ENCODE measurements at places on chromosomes 11 and 22. TPM values are rescaled to one million over a fixed set of nuclear protein-coding genes. Genes with fewer than 3 reads are reported as not detected.
A peak's percentile ranks its signal among the peaks of the same experiment; 100 is the strongest.

- no peak for DNase-seq
- H3K27me3 ChIP-seq: no peaks in the 10 kb centered on the region
- no peaks in the 10 kb centered on the region for H3K36me3 ChIP-seq
Observed at GRCh38 chr22:23579870-23580575, at the start of gene IGLL1. IGLL1 (minus strand) TSS chr22:23580290; CDS start chr22:23580190, 100 bp downstream.

- H3K27me3 ChIP-seq: peaks cover 7% of the 10 kb centered on the region
- no peaks in the 10 kb centered on the region for H3K36me3 ChIP-seq
- H3K4me3 ChIP-seq: no peak overlapping the region
- peaks cover 4% of the 10 kb centered on the region for H3K4me1 ChIP-seq
- no peak overlapping the region for H3K27ac ChIP-seq
- no peak for DNase-seq
Observed at GRCh38 chr11:76410851-76411357, 29.8 kb downstream of the GVQW3 start.

GRCh38 chr22:23227380-23227779 is 47.1 kb downstream of the BCR start:
- no peaks in the 10 kb centered on the region for H3K36me3 ChIP-seq
- peaks cover 54% of the 10 kb centered on the region for H3K4me1 ChIP-seq
- no peaks in the 10 kb centered on the region for H3K27me3 ChIP-seq
- peak overlapping the region; percentile 29 for H3K27ac ChIP-seq

Gene RIMBP3C
- polyA plus RNA-seq: 0.02 TPM

DNA sequence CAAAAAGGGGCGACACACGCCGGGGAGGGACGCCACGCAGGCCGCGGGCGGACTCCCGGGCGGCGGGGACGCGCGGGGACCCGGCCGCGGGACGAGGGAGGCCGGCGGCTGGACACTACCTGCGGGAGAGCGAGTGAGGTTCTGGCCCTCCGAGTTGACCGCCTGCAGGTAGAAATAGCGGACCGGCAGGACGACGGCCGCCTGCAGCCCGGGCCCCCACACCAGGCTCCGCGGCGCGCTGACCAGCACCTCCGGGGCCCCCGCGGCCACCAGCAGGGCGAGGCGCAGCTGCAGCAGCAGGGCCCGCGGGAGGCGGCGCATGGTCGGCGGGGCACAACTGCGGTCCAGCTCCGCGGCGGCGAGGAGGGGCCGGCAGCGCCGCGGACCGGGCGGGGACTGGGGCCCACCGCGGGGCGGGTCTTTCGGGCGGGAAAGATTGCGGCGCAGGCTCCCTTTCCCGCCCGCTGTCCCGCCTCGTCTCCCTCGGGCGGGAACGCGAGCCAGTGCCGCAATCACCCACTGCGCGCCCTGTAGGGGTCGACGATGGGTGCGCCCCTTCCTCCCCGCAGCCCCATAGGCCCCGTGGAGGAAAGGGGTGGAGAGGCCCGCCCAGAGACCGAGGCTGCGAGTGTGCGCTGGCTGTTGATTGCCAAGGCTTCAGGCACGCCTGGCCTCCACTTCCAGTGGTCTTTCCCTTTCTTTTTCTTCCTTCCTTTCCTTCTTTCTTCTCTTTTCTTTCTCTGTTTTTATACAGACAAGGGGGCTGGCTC is at the start of gene POGLUT3:
TSS of gene POGLUT3 (minus strand) at position 339 of the 770 bp plus-strand sequence. CDS start at position 321, 18 bp downstream.
- peak; percentile 58 for DNase-seq
- H3K27ac ChIP-seq: peak within 1 kb of the TSS; percentile 81
- H3K27me3 ChIP-seq: no peaks in the 10 kb centered on the region
- H3K4me1 ChIP-seq: peaks cover 10% of the 10 kb centered on the region
- no peaks in the 10 kb centered on the region for H3K36me3 ChIP-seq
- peak within 1 kb of the TSS; percentile 71 for H3K4me3 ChIP-seq

- H3K4me1 ChIP-seq: peaks cover 60% of the 10 kb centered on the region
- DNase-seq: no peak
- H3K4me3 ChIP-seq: no peak overlapping the region
- H3K27me3 ChIP-seq: no peaks in the 10 kb centered on the region
- H3K36me3 ChIP-seq: no peaks in the 10 kb centered on the region
Observed at GRCh38 chr22:42937164-42937843, 77.6 kb downstream of the PACSIN2 start.

- no peak overlapping the region for H3K4me3 ChIP-seq
- H3K36me3 ChIP-seq: no peaks in the 10 kb centered on the region
- H3K27ac ChIP-seq: no peak overlapping the region
- H3K27me3 ChIP-seq: no peaks in the 10 kb centered on the region
- DNase-seq: no peak
Observed at GRCh38 chr11:3221408-3222002, 2.9 kb upstream of the MRGPRG start.

DNA sequence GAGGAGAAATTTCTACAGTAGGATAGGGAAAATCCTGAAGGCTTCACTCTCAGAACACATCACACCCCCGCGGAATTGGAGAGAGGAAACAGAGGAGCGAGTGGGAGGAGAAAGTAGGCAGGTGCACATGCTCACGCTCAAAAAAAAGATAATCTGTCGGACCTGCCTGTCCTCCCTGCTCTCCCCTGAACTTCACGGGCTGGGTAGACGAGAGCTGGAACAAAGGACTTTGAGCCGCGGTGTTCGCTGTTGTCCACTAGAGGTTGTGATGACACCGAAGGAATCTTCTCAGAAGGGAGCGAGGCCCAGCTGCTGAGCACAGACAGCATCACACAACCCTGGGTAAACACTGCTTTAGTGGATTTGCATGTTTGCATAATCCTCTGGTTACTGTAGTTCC is 5.0 kb downstream of the SEZ6L start:
- no peaks in the 10 kb centered on the region for H3K36me3 ChIP-seq
- no peak for DNase-seq
- H3K27me3 ChIP-seq: peaks cover 11% of the 10 kb centered on the region
- H3K4me3 ChIP-seq: no peak overlapping the region

- H3K27me3 ChIP-seq: no peaks in the 10 kb centered on the region
- no peak overlapping the region for H3K4me3 ChIP-seq
- no peaks in the 10 kb centered on the region for H3K4me1 ChIP-seq
- no peaks in the 10 kb centered on the region for H3K36me3 ChIP-seq
- DNase-seq: no peak
Observed at GRCh38 chr11:15875943-15876342, 480.4 kb downstream of the SOX6 start.

GRCh38 chr11:47533690-47534151 is 19.2 kb downstream of the CELF1 start:
- no peak for DNase-seq
- no peaks in the 10 kb centered on the region for H3K36me3 ChIP-seq
- H3K4me3 ChIP-seq: no peak overlapping the region

DNA sequence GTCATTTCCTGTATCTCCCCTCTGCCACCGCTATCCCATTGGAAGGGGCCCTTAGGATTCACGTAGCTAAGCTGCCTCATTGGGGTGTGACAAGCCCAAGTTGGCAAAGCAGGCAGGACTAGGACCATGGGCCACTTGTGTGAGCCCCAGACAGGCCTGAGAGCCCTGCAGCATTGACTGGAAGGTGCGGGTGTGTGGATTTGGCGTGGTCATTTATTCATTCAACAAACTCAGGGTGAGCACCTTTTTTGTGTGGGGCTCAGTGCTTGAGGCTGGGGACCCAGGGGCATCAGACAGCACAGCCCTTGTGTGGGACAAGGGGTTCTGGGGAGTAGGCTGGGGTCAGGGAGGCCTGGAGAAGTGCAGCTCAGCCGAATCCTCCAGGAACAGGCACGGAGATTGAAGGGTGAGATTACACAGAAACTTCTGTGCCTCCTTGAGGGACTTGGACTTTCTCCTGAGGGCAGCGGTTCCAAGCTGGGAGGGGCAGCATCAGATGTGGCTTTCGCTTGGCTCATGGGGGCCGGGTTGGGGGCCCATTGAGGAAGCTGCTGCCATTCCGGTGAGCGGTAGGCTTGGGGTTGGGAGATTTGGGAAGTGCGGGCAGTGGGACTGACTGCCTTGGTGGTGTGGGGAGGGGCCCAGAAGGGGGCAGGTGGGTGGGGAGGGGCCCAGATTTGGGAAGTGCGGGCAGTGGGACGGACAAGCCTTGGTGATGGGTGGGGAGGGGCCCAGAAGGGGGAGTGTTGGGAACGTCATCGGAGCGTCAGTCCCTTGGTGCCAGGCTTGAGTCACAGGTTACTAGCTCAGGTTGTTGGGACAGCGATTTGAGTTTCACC is 11.9 kb downstream of the MGAT3 start:
- no peak overlapping the region for H3K4me3 ChIP-seq
- H3K36me3 ChIP-seq: no peaks in the 10 kb centered on the region
- no peak overlapping the region for H3K27ac ChIP-seq

DNA sequence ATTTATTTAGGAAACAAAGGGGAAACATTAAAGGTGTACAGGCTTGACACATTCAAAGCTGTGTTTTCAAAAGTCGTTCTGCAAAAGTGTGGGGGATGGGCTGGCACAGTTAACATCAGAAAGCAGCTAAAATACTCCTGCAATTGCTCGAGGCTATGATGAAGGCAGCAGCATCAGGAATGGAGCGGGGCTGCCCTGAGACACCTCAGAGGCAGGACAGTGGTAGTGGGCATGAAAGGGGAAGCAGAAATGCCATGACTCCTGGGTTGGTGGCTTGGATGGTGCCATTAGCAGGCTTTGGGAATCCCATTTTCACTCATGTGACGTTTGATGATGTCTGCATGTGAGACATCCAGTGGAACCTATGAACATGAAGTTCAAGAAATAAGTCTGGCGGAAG is 646 bp downstream of the NCAPD3 start:
- peaks cover 4% of the 10 kb centered on the region for H3K36me3 ChIP-seq
- H3K27ac ChIP-seq: peak overlapping the region; percentile 2
- H3K4me1 ChIP-seq: peaks cover 22% of the 10 kb centered on the region
- H3K27me3 ChIP-seq: no peaks in the 10 kb centered on the region

GRCh38 chr11:110712659-110713448 is 617 bp upstream of the ARHGAP20 start:
- peak overlapping the region; percentile 46 for H3K4me3 ChIP-seq
- peaks cover 21% of the 10 kb centered on the region for H3K4me1 ChIP-seq
- H3K27me3 ChIP-seq: no peaks in the 10 kb centered on the region
- no peak overlapping the region for H3K27ac ChIP-seq
- no peaks in the 10 kb centered on the region for H3K36me3 ChIP-seq

Gene ZNHIT2
- 12.8 TPM for polyA plus RNA-seq

DNA sequence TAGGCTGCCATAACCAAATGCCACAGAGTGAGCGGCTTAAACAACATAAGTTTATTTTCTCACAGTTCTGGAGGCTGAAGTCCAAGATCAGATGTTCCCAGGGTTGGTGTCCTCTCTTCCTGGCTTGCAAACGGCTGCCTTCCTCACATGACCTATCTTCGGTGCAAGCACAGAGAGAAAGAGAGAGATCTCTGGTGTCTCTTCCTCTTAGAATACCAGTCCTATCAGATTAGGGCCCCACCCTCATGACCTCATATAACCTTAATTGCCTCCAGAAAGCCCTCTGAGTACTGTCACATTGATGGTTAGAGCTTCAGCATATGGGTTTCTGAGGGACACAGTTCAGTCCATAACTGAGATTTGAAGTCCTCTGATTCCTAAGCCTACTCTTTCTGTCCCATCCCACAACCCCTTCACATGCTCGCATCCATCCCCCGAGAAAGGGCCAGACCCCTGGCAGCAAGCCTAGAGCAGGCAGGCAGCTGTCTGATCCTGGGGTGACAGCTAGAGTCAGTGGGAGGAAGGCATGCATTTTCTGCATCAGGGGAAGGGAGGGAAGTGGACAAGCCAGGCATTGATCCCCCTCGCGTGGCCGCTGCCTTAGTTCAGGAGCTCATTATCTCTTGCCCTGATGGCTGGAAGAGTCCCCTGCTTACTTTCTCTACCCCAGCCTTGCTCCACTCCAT is 114.1 kb downstream of the FAR1 start:
- H3K4me3 ChIP-seq: no peak overlapping the region
- H3K36me3 ChIP-seq: no peaks in the 10 kb centered on the region
- DNase-seq: no peak
- H3K27me3 ChIP-seq: peaks cover 7% of the 10 kb centered on the region
- H3K27ac ChIP-seq: no peak overlapping the region

- H3K4me1 ChIP-seq: peaks cover 36% of the 10 kb centered on the region
- peak; percentile 75 for DNase-seq
- no peaks in the 10 kb centered on the region for H3K36me3 ChIP-seq
- peak within 1 kb of the TSS; percentile 28 for H3K4me3 ChIP-seq
- peak within 1 kb of the TSS; percentile 48 for H3K27ac ChIP-seq
Observed at GRCh38 chr11:107565219-107565937, at the start of gene ALKBH8. ALKBH8 (minus strand) TSS chr11:107565735; CDS start chr11:107560893, 4,842 bp downstream.

Gene DGKZ
- polyA plus RNA-seq: 127 TPM

DNA sequence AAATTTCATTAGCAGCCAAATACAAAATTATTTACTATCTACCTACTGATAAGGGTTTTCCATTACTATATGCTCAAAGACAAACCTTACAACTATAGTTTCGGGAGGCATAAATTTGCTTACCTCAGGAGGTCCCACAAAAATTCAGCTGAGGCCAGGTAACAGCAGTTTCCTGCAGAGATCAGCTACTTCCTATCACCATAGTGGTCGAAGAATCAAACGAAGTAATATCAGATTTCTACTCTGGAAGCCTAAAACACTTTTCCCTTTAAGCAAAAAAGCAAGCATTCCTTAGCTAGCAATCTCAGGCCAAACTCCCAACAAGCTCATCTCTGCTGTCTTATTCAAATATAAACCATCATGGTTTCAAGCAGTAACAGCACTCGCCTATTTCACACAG is 3.1 kb downstream of the NAP1L4 start:
- no peaks in the 10 kb centered on the region for H3K36me3 ChIP-seq

DNA sequence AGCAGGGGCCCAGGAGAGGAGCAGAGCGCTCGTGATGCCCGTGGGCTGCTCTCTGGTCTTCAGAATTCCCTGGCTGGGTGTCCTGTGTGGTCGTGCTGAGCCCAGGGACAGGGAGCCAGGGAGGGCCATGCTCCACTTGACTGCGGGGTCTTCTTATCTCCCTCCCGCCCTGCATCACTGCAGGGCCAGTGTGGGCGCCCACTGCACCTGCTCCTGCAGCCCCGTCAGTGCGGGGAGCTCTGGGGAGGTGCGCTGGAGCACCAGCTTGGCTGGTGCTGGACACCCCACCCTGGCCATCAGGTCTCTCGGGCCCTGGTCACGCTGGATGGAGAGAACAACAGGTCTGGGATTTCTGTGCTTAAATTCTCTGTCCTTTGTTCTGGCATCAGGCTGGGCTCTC is 31.8 kb downstream of the B3GAT1 start:
- no peak overlapping the region for H3K27ac ChIP-seq
- no peaks in the 10 kb centered on the region for H3K36me3 ChIP-seq
- H3K4me1 ChIP-seq: no peaks in the 10 kb centered on the region

Gene OR52A1
- polyA plus RNA-seq: not detected

GRCh38 chr11:34633990-34634693 is 13.2 kb downstream of the EHF start:
- H3K27ac ChIP-seq: no peak overlapping the region
- H3K4me3 ChIP-seq: no peak overlapping the region
- H3K4me1 ChIP-seq: no peaks in the 10 kb centered on the region

GRCh38 chr11:66612458-66612857 is 4.0 kb upstream of the RBM14 start:
- DNase-seq: no peak
- no peak overlapping the region for H3K27ac ChIP-seq
- no peaks in the 10 kb centered on the region for H3K36me3 ChIP-seq
- H3K27me3 ChIP-seq: no peaks in the 10 kb centered on the region
- H3K4me3 ChIP-seq: no peak overlapping the region
- H3K4me1 ChIP-seq: peaks cover 3% of the 10 kb centered on the region

Gene FGF19
- not detected for polyA plus RNA-seq

- no peak overlapping the region for H3K27ac ChIP-seq
- no peak overlapping the region for H3K4me3 ChIP-seq
- DNase-seq: no peak
- H3K4me1 ChIP-seq: no peaks in the 10 kb centered on the region
Observed at GRCh38 chr11:35017528-35018342, 101.3 kb downstream of the PDHX start.

- H3K4me1 ChIP-seq: peaks cover 5% of the 10 kb centered on the region
- no peaks in the 10 kb centered on the region for H3K36me3 ChIP-seq
- H3K27me3 ChIP-seq: no peaks in the 10 kb centered on the region
- H3K27ac ChIP-seq: no peak overlapping the region
Observed at GRCh38 chr11:9228091-9228490, 37.1 kb downstream of the DENND5A start.

Gene MS4A2
- not detected for polyA plus RNA-seq
